ENCODE measurements at places on chromosomes 3 and 15. TPM values are rescaled to one million over a fixed set of nuclear protein-coding genes. Genes with fewer than 3 reads are reported as not detected.

The DNAH1 gene
- polyA plus RNA-seq = 10.0 TPM

GRCh38 chr15:62841891-62842559 lies 200.5 kb upstream of the TPM1 start:
- no peak for DNase-seq

DNA sequence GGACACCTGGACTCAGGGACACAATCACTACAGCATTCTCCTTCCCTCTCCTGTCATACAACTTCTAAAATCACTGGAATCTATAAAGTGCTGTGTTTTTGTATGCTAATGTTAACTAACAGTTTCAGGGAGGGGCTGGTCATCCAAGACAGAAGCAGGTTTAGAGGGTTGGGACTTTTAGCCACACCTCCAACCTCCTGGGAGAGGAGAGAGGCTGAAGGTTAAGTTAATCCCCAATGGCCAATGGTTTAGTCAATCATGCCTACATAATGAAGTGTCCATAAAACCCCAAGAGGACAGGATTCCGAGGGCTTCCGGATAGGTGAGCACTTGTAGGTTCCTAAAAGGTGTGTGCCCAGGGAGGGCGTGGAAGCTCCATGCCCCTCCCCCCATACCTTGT lies 219.3 kb upstream of the CTNNB1 start:
- no peak for DNase-seq

DNA sequence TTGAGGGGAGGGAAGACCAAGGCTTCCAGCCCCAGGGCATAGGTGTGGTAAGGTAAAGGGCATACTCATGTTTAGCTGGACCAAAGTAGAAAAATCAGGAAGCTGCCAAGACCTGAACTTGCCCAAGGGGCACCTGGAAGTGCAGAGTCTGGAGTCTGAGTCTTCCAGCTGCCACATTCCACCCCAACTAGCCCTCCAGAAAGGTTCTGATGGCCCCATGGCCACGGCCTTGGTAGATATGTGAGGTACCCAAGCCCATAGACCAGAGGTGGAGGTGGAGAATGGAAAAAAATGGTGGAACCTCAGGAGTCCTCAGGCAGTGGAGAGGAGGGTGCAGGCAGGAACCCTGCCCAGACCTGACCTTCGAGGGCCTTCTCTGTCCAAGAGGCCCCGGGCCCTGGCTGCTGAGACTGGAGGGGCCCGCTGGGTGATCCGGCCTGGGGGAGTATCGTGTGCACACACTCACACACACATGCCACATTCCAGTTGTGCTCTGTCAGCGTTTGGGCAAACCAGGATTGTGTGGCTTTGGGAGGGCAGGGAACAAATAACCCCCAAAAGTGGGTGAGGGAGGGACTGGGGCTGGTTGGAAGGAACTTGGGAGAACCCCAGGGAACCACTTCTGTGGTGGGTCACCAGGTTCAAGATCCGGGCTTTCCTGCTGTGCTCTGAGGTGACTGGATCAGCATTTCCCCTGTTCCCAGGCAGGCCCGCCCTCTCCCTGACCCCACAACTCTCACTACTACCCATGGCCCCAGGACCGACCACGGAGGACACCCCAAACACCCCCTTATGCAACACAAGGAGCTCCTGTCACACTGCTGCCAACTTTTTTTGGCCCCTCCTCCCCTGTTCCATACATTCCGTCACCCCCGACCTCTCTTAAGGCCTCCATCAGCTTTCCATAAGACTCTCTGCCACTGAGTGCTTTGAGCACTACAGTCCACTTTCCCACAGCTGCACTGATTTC lies 11.6 kb downstream of the MYL3 start:
- no peak for DNase-seq

- DNase-seq = no peak
These were observed 38.6 kb downstream of the CLEC3B start for GRCh38 chr3:45064512-45065372.

- DNase-seq = no peak
These were observed 106.2 kb downstream of the ST8SIA2 start for GRCh38 chr15:92499731-92500530.

DNA sequence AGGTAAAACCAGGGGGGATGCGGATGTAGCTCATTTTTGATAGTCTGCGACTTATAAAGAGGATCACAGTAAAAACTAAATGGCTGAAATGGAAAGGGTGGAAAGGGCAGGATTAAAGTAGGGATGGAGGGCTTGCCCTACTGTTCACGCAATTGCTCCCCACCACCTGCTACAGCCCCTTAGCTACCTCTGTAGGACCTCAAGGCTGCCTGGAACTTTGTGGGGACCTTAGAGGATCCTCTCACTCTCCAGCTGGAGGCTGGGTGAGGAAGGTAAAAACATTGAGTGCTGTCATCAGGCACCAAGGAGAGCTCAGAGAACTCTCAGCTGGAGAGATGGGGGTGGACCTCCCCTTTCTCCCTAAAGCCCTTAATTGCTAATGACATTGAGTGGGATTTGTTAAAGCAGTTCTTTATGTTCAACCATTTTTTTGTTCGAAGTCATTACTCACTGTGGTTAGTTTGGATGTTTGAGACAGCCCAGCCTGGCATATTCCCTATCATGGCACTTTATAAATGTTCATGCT lies 213.0 kb downstream of the CLSTN2 start:
- DNase-seq = no peak

Data from right renal pelvis (tissue), 4 donors.